ENCODE measurements at places on chromosomes 1 and 21.

DNA sequence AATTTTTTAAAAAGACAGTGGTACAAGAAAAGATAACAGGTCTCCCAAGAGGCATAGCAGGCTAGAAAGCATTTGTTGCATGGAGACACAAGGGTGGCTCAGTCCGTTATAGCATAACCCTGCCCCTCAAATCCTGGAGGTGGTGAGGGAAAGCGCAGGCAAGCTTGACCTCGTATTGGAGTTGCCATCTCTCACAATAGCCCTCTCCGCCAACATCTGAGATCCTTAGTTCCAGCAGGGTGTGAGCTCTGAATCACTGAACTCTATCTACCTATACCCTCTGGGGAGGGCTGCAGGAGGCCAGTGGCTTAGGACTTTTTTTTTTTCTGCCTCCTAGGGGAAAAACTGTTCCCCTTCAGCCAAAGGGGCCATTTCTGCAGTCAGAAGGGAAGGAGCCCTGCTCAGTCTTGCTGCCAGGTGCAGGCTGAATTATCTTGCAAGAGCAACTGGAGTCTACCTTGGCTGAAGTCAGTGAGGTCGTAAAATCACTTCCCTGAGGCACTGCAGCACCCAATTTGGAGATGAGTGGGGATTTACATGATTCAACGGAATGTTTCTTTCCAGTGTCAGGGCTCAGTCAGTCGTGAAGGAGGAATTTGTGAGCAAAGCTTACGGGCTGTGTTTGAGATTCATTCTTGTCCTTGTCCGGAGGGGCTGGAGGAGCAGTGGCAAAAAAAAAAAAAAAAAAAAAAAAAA, 17.2 kb upstream of the C8A start:
- no peak for DNase-seq

- no peak for DNase-seq
Measured at GRCh38 chr1:21700094-21700493, 30.9 kb upstream of the RAP1GAP start.

DNA sequence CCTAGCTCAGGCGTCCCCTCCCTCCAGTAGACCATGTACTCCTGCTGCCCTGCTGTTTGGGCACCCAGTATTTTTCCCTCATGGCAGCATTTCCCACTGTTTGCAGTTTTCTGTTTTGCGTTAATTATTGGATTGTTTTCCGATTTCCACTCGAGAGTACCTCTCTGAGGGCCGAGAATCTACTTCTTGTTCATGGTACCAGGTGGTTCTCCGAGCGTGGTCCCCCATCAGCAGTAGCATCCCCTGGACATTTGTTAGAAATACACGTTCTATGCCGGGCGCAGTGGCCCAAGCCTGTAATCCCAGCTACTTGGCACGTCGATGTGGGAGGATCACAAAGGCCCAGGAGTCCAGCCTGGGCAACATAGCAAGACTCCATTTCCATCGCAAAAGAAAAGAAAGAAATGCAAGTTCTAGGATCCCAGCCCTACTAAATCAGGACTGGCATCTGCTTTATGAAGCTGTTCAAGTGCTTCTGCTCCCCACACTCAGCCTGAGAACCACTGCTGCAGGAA, 690 bp downstream of the RRP1 start:
- DNase-seq = no peak

GRCh38 chr1:25990702-25991395, 7.0 kb downstream of the PAFAH2 start:
- DNase-seq = no peak

GRCh38 chr1:195745189-195746010, 862.8 kb downstream of the KCNT2 start:
- no peak for DNase-seq

GRCh38 chr1:30822966-30823581, 65.5 kb upstream of the LAPTM5 start:
- no peak for DNase-seq

GRCh38 chr1:4549930-4550329, 104.5 kb upstream of the AJAP1 start:
- DNase-seq = no peak

- no peak for DNase-seq
Measured at GRCh38 chr1:243250102-243250501, 5.0 kb downstream of the CEP170 start.

DNA sequence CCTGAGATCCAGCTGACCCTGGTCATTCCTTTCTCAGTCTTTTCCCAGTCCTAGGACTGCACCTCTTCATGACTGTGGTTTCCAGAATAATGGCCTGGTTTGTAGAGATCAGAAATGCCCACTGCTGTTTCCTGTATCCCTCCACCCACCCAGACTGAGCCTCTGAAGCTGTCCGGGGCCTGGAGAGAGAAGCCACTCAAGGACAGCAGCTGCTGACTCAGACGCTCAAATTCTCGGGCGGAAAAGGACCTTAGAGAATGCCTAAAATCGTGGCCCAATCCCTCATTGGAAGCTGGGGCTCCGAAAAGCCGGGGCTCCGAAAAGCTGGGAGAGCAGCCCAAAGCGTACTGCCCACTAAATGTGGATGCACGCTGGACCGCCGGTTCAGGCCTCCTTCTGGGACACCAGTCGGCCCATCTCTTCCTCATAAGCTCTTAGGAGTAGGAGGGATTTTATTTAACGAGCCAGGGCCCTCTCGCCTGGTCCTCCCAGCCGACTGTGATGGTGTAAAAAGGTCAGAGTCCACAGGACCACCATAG, 7.8 kb upstream of the GPR61 start:
- DNase-seq = no peak

GRCh38 chr1:32769524-32770220, 47.5 kb downstream of the YARS1 start:
- DNase-seq = no peak

GRCh38 chr1:22428672-22429071, 23.0 kb upstream of the ZBTB40 start:
- DNase-seq = no peak

GRCh38 chr1:224637515-224637914, 21.4 kb downstream of the CNIH3 start:
- DNase-seq = no peak

DNA sequence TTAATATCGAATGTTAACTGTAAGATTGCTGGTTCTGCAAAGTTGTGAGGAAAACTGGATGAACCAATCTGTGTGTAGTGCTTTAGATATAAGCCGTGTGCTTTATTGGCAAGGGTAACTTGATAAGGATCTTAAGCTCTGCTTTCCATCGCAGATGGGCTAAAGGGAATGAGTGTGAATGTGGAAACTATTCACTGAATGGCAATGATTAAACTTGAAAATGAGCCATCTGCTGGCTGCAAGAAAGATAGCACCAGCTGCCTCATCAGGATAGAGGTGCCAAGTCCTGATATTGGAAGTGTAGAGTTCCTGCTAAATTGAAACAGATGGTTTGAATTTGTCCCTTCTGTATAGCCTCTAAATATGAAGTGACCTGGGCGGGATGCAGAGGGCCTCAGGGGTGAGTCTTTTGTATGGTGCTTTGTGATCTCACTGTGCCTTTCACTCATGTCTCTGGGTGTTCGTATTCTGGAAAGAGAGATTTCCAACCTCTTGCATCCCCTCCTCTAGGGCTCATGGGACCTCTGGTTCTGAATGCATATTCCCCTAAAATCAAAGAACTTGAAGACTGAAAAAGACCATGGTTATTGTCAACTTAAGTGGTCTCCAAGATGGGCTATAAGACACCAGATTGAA, 9.2 kb downstream of the FCRL3 start:
- DNase-seq = no peak

GRCh38 chr1:153505576-153505975, 30.2 kb downstream of the S100A6 start:
- DNase-seq = no peak

DNA sequence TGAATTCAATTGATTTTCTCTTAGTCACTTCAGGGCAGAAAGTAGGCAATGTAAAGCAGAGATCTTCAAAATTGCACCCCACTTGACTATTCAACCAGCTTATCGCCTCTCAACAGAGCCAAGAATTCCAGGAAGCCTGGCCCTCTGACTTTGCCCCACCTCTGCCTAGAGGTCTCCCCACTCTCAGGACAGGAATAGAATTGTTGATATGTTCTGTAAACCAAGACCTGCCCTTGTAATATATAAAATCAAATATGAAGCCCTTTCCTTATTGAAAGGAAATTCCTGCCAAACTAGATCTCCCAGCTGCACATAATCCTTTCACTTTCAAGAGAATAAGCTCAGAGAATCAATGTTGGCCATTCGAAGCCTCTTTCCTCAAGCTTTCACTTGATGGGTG, 116.1 kb upstream of the DPT start:
- no peak for DNase-seq

GRCh38 chr1:186152620-186153239, 222.3 kb downstream of the TPR start:
- no peak for DNase-seq

DNA sequence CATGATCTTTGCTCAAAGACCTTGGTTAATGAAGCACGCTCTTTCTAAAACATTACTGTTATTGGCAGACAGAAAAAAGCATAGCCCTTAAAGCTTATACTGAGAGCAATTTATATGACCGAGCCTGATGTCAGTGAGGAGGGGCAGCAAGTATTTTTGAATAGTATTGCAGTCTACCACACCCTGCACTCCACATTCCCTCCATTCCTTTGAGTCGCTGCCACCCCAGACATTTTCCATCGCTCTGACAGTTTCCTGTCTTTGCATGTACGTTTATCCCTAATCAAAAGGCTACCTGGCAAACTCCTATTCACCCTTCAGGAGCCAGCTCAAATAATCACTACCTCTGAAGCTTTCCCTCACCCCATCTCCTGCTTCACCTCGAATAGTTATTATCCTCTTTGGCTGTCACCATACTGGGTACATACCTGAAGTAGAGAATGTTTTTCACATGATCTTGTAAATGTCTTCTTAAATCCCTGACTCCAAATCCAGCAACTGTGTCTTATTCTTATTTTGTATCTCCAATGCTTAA, 5.5 kb upstream of the JUN start:
- DNase-seq = no peak

- no peak for DNase-seq
Measured at GRCh38 chr1:119485201-119485600, 21.8 kb upstream of the HSD3B1 start.

GRCh38 chr1:234617131-234617985, 7.4 kb upstream of the IRF2BP2 start:
- no peak for DNase-seq

- DNase-seq = no peak
Measured at GRCh38 chr1:207644166-207644851, 624 bp upstream of the CR1L start.

GRCh38 chr1:30418061-30418938, 305.1 kb downstream of the MATN1 start:
- no peak for DNase-seq

DNA sequence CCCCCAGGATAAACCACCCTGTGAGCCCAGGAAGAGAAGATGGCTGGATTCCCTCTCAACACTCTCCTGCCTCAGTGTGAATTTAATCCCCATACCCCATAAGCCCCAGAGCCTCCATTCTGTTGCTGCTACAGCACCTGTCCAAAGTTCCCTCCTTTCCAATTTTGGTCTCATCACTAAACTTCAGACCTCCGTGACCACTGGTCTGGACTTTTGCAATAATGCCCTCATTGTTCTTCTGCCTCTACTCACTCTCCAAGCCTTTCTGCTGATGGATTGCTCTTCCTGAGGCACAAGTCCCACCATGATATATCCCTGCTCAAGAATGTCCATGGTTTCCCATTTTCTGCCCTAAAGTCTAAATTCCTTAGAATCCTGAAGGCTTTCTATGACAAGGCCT, 83.2 kb downstream of the CD58 start:
- DNase-seq = no peak

DNA sequence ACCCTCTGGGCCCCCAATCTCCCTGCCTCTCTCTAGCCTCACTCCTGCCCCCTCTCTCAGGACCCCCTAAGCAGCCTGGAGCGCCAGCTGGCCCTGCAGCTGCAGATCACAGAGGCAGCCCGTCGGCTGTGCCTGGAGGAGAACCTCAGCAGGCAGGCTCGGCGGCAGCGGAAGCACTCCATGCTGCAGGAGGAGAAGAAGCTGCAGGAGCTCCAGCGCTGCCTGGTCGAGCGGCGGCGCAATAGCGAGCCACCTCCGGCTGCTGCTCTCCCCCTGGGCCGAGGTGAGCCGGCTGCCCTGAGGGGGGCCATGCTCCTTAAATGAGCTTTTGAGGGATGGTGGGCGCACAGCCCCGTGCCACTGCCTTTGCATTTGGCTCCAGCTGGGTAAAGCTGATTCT, 6.2 kb downstream of the INAVA start:
- no peak for DNase-seq

- DNase-seq = no peak
Measured at GRCh38 chr1:110874324-110875215, 1.6 kb downstream of the CD53 start.

GRCh38 chr1:29924017-29924431, 687.7 kb downstream of the PTPRU start:
- no peak for DNase-seq

- no peak for DNase-seq
Measured at GRCh38 chr21:38982096-38982495, 176.4 kb downstream of the ETS2 start.

- no peak for DNase-seq
Measured at GRCh38 chr21:40768056-40768455, 78.9 kb downstream of the DSCAM start.

- DNase-seq = no peak
Measured at GRCh38 chr1:36481771-36482723, 666 bp downstream of the CSF3R start.

- no peak for DNase-seq
Measured at GRCh38 chr1:243667591-243667990, 182.5 kb downstream of the AKT3 start.

GRCh38 chr1:8152731-8153702, 126.9 kb upstream of the ERRFI1 start:
- DNase-seq = no peak

DNA sequence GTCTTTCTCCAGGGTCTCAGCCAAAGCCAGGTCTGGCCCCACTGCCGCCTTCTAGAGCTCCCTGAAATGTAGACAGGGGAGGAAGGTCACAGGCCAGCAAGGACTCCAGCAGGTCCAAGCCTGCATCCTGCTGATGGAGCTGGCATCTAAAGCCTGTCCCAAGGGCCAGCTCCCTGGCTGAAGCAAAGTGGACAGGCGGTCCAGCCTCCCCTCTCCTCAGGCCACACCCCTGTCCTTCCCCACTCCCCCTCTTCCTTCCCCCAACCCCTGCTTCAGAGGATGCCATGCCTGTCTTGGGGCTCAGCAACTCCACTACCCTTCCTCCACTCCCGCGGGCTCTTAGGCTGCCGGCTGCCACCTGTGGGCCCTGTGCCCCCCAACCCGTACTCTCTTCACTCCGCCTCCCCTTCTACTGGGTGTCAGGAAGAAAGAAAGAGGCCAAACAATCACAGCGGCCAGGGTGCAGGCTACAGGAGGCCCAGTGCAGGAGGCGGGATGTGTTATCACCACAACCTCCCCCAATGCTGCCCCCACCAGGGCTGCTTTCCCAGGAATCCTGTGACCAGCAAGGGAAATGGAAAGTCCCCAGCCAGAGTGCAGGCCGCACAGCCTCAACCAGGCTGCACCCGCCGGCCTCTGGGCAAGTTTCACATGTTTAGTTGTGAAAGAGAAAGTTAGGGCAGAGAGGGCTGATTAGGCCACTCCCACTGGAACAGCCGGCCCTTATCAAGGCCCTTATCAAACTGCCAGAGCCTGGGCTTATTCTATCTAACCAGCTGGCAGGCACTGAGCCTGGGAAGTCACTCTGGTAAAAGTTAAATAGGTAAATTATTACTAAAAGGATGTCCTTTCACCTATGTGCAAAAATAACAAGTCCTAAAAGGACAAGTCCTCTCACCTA, 34.1 kb downstream of the ACOT7 start:
- no peak for DNase-seq

GRCh38 chr1:4546911-4547310, 107.5 kb upstream of the AJAP1 start:
- DNase-seq = no peak

GRCh38 chr1:218783131-218783530, 390.5 kb upstream of the LYPLAL1 start:
- DNase-seq = no peak
